ENCODE measurements at places on chromosomes 2 and 18. TPM values are rescaled to one million over a fixed set of nuclear protein-coding genes. Genes with fewer than 3 reads are reported as not detected.
A peak's percentile ranks its signal among the peaks of the same experiment; 100 is the strongest.

DNA sequence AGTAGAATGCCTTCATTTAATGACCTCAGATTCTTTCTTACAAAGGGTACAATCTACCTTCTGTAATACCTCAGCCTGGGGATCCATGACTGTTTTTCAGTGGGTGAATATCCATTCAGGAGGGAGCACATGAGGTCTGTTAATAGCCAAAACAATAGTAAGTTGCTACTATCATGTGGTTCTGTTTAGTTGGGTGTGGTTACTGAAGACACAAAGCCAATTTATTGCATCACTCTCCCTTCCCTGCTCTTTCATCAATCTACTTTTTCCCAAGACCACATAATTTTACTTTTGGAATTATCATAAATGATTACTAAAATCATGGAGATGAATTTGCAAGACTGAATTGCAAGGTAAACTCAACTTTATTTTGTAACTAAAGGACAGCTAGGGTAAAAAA lies 254.2 kb downstream of the GALNT13 start:
- no peaks in the 10 kb centered on the region for H3K27me3 ChIP-seq
- H3K27ac ChIP-seq, result no peak overlapping the region
- H3K4me3 ChIP-seq, result no peak overlapping the region
- H3K36me3 ChIP-seq, result no peaks in the 10 kb centered on the region

The KCNJ3 gene
- 0.21 TPM for total RNA-seq

- DNase-seq, result no peak
- peaks cover 7% of the 10 kb centered on the region for H3K4me1 ChIP-seq
- no peaks in the 10 kb centered on the region for H3K36me3 ChIP-seq
Observed at GRCh38 chr2:45825001-45825651, 173.7 kb downstream of the PRKCE start.

The CRIM1 gene
- 290 TPM for total RNA-seq

DNA sequence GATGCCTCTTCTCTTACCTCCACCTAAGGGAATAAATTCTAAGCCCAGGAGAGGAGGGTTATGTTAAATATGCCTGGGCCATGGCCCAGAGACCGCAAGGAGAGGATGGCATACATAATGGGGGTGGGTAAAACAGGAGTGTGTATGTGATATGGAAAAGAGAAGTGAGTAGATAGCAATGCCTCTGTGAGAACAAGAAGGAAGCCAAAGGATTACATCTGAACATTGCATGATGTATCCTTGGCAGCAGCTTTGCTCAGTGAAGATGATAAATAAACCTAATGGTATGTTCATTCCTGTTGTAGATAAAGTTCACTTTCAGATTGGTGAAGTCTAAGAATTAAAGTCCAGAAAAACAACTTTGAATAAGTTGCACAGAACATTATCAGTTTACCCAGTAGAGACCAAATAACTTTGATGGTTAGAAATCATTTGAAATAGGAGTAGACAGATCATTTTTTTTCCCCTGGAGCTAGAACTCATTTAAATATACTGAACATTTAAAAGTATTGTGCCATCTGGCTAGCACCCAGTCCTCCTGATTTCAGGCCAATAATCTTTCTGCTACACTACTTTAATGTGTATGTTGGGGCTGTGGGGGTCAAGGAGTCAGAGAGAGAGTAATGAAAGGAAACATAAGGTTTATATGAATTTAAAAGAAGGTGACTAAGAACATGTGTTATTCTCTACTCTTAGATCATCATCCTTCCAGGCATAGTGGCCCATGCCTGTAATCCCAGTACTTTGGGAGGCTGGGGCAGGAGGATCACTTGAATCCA lies 231.7 kb downstream of the PARD3B start:
- no peak for DNase-seq
- H3K4me3 ChIP-seq, result no peak overlapping the region
- no peaks in the 10 kb centered on the region for H3K36me3 ChIP-seq
- no peaks in the 10 kb centered on the region for H3K27me3 ChIP-seq

The FSHR gene
- total RNA-seq, result not detected

The LDLRAD4 gene
- total RNA-seq, result 0.28 TPM

The ARHGEF33 gene
- 0.41 TPM for total RNA-seq

- no peak for DNase-seq
- H3K4me1 ChIP-seq, result no peaks in the 10 kb centered on the region
- no peak overlapping the region for H3K4me3 ChIP-seq
- H3K27ac ChIP-seq, result no peak overlapping the region
Observed at GRCh38 chr2:149924549-149925213, 337.1 kb upstream of the MMADHC start.

DNA sequence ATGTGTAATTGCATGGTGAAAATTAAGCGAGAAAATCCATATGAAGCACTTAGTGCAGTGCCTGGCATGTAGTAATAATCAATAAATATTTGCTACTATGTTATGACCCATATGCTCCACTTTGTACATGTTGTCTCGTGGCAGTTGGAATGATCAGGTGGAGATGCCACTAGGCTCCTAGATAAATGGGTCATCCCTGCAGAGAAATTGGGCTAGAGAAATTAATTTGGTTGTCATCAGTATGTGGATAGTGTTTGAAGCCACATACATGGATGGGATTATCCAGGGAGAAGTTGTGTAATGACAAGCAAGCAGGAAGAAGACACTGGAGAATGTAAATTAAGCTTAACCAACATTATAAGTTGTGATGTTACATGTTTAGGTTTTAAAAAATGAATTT lies 33.0 kb downstream of the ACYP2 start:
- H3K4me3 ChIP-seq, result no peak overlapping the region
- H3K27ac ChIP-seq, result no peak overlapping the region
- H3K4me1 ChIP-seq, result no peaks in the 10 kb centered on the region
- DNase-seq, result no peak
- no peaks in the 10 kb centered on the region for H3K36me3 ChIP-seq

DNA sequence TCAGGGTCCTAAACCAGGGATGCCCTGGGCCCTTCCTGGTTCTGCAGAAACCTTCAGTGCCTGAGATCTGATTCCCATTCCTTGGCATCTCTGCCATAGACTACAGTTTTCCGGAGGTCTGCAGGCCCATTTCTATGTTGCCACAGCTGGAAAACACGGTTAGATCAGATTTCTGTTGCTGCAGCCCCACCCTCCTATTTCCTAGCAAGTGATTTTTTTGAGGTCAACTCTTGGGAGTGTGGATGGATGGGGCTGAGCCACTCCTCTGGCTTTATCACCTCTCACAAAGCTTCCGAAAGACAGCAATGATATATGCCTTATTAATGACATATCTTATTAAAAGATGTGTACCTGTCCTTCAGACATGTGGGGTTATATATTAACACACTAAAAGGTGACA lies 56.3 kb downstream of the ZAP70 start:
- peaks cover 6% of the 10 kb centered on the region for H3K36me3 ChIP-seq
- H3K27me3 ChIP-seq, result no peaks in the 10 kb centered on the region
- no peak overlapping the region for H3K4me3 ChIP-seq
- H3K27ac ChIP-seq, result no peak overlapping the region

DNA sequence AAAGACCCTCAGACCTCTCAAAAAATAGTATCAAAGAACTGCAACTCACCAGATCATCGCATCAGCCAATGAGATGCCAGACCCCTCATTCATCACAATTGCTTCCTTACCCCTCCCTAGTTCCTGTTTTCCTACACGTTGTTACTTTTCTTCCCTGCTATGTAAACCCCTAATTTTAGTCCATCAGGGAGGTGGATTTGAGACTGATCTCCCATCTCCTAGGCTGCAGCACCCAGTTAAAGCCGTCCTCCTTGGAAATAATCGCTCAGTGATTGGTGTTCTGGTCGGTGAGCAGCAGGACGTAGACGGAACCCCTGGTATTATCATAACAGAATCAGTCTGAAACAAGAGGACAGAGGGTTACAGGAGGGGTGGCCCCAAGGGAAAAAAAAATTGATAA lies 44.0 kb upstream of the MAP4K4 start:
- no peak overlapping the region for H3K27ac ChIP-seq
- no peaks in the 10 kb centered on the region for H3K36me3 ChIP-seq
- no peaks in the 10 kb centered on the region for H3K4me1 ChIP-seq
- no peak for DNase-seq
- no peaks in the 10 kb centered on the region for H3K27me3 ChIP-seq
- no peak overlapping the region for H3K4me3 ChIP-seq

GRCh38 chr2:138787053-138787666 lies 7.0 kb upstream of the NXPH2 start:
- no peak overlapping the region for H3K27ac ChIP-seq
- DNase-seq, result peak; percentile 18
- H3K27me3 ChIP-seq, result no peaks in the 10 kb centered on the region
- no peaks in the 10 kb centered on the region for H3K36me3 ChIP-seq

GRCh38 chr2:40213071-40213470 lies 238.8 kb downstream of the SLC8A1 start:
- DNase-seq, result no peak
- no peaks in the 10 kb centered on the region for H3K4me1 ChIP-seq
- H3K27me3 ChIP-seq, result no peaks in the 10 kb centered on the region
- no peak overlapping the region for H3K27ac ChIP-seq

GRCh38 chr2:25349397-25349796 lies 7.7 kb upstream of the DNMT3A start:
- DNase-seq, result no peak
- no peak overlapping the region for H3K27ac ChIP-seq
- H3K36me3 ChIP-seq, result no peaks in the 10 kb centered on the region
- H3K4me1 ChIP-seq, result no peaks in the 10 kb centered on the region
- H3K27me3 ChIP-seq, result no peaks in the 10 kb centered on the region

GRCh38 chr2:231611273-231612108 lies 18.8 kb downstream of the TEX44 start:
- peaks cover 36% of the 10 kb centered on the region for H3K4me1 ChIP-seq
- no peaks in the 10 kb centered on the region for H3K36me3 ChIP-seq
- no peak overlapping the region for H3K4me3 ChIP-seq
- DNase-seq, result no peak

The GALNT13 gene
- total RNA-seq, result not detected

The KCNS3 gene
- total RNA-seq, result 1.7 TPM

GRCh38 chr2:39099870-39100728 lies 20.8 kb downstream of the SOS1 start:
- H3K4me1 ChIP-seq, result no peaks in the 10 kb centered on the region
- H3K4me3 ChIP-seq, result no peak overlapping the region
- H3K36me3 ChIP-seq, result no peaks in the 10 kb centered on the region
- no peaks in the 10 kb centered on the region for H3K27me3 ChIP-seq
- DNase-seq, result no peak

The MAP4K3 gene
- 26.6 TPM for total RNA-seq

GRCh38 chr18:12302391-12303147 lies 5.5 kb upstream of the TUBB6 start:
- H3K4me1 ChIP-seq, result peaks cover 14% of the 10 kb centered on the region
- H3K36me3 ChIP-seq, result no peaks in the 10 kb centered on the region

DNA sequence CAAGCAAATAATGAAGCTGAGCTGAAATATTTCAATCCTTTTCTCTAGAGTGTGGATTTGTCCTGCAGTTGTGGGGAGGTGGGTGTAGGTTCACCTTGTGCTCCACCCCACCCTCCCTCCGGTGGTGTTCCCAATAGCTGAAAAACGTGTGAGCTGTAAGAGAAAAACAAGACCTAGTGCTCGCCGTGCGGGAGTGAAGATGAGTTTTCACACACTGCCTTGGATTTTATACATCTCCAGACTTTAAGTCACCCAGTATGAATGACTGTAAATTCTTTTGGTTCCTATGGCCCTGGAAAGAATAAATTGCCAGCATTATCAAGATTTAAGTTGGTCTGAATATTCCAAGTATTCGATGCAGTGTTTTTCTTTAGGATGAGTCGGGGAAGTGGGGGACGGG lies 1.9 kb upstream of the SOX11 start:
- no peak overlapping the region for H3K27ac ChIP-seq
- no peak overlapping the region for H3K4me3 ChIP-seq
- H3K27me3 ChIP-seq, result no peaks in the 10 kb centered on the region
- H3K4me1 ChIP-seq, result no peaks in the 10 kb centered on the region
- no peak for DNase-seq
- no peaks in the 10 kb centered on the region for H3K36me3 ChIP-seq

The RND3 gene
- total RNA-seq, result 45.3 TPM

- H3K4me3 ChIP-seq, result no peak overlapping the region
- no peaks in the 10 kb centered on the region for H3K4me1 ChIP-seq
- no peak overlapping the region for H3K27ac ChIP-seq
Observed at GRCh38 chr2:168105127-168105683, 142.2 kb downstream of the STK39 start.

DNA sequence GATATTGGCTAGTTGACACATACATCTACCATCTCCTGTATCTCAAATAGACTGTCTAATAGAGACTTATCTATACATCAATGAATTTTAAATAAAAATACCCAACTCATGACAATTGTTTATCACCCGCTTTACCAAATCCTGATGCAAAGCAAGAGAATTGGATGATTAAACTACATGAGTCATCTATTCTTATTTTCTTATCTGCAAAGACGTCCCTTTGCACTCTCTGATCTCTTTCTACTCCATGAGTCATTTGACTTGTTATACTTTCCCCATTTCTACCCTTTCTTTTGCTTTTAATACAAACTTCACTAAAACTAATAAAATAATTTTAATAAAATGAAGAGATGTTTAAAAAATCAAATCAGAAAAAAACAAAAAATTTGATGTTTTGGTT lies 261.7 kb upstream of the MAP2 start:
- H3K4me1 ChIP-seq, result no peaks in the 10 kb centered on the region
- no peak overlapping the region for H3K4me3 ChIP-seq
- DNase-seq, result no peak
- no peak overlapping the region for H3K27ac ChIP-seq
- H3K27me3 ChIP-seq, result no peaks in the 10 kb centered on the region

DNA sequence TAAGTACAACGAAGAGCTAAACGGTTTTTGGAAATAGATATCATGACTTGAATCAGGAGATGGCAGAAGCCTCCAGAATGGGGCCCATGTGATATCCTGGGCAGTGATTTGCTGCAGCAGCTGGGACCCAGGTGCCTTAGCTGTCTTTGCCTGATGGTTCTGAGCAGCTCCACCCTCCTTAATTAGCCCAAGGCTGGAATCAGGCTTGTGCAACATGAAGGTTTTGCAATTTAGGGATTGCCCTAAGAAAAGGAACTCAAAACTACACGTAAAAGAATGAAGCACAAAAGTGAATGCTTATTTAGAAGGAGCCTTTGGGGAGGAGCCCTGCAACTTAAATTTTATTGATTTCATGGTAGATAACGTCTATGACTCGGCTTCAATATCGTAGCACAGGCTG lies 17.3 kb upstream of the CNDP2 start:
- no peaks in the 10 kb centered on the region for H3K27me3 ChIP-seq
- H3K4me1 ChIP-seq, result no peaks in the 10 kb centered on the region
- DNase-seq, result no peak
- H3K4me3 ChIP-seq, result no peak overlapping the region
- no peak overlapping the region for H3K27ac ChIP-seq

The ATP5F1A gene
- total RNA-seq, result 298 TPM

The ALPP gene
- 7.3 TPM for total RNA-seq

The HOXD8 gene
- not detected for total RNA-seq

The UGT1A8 gene
- 0.15 TPM for total RNA-seq
